ENCODE measurements at places on chromosomes 5 and 9. TPM values are rescaled to one million over a fixed set of nuclear protein-coding genes. Genes with fewer than 3 reads are reported as not detected.

FGF1 gene
- total RNA-seq = 1.6 TPM

PCDHA11 gene
- total RNA-seq = 0.07 TPM

KLF9 gene
- 0.71 TPM for total RNA-seq

GARNL3 gene
- 2.4 TPM for total RNA-seq

PIP5K1B gene
- not detected for total RNA-seq

SH3GL2 gene
- 0.07 TPM for total RNA-seq

NELFB gene
- total RNA-seq = 44.5 TPM

RAD23B gene
- total RNA-seq = 98.2 TPM

TMEM203 gene
- total RNA-seq = 45.1 TPM

SH3GLB2 gene
- 49.5 TPM for total RNA-seq

IGFBPL1 gene
- 2.9 TPM for total RNA-seq

CCDC171 gene
- total RNA-seq = 0.40 TPM

ZNF454 gene
- total RNA-seq = not detected

PCDHGB3 gene
- total RNA-seq = 0.19 TPM

ARSI gene
- total RNA-seq = 44.0 TPM

CCNO gene
- total RNA-seq = 8.6 TPM

IRX4 gene
- total RNA-seq = 0.23 TPM

PPP3R2 gene
- total RNA-seq = not detected

NR2F1 gene
- 5.2 TPM for total RNA-seq

INSL4 gene
- 19.2 TPM for total RNA-seq

PCDHA6 gene
- total RNA-seq = not detected

RBM18 gene
- total RNA-seq = 13.0 TPM
